Type B pancreatic cell (in vitro differentiated cells): ENCODE measurements at places on chromosomes 4 and X.

- DNase-seq = no peak
These were observed 65.8 kb downstream of the SLC9A7 start for GRCh38 chrX:46693149-46693548.

- DNase-seq = no peak
These were observed 25.3 kb downstream of the DCX start for GRCh38 chrX:111386615-111387233.

DNA sequence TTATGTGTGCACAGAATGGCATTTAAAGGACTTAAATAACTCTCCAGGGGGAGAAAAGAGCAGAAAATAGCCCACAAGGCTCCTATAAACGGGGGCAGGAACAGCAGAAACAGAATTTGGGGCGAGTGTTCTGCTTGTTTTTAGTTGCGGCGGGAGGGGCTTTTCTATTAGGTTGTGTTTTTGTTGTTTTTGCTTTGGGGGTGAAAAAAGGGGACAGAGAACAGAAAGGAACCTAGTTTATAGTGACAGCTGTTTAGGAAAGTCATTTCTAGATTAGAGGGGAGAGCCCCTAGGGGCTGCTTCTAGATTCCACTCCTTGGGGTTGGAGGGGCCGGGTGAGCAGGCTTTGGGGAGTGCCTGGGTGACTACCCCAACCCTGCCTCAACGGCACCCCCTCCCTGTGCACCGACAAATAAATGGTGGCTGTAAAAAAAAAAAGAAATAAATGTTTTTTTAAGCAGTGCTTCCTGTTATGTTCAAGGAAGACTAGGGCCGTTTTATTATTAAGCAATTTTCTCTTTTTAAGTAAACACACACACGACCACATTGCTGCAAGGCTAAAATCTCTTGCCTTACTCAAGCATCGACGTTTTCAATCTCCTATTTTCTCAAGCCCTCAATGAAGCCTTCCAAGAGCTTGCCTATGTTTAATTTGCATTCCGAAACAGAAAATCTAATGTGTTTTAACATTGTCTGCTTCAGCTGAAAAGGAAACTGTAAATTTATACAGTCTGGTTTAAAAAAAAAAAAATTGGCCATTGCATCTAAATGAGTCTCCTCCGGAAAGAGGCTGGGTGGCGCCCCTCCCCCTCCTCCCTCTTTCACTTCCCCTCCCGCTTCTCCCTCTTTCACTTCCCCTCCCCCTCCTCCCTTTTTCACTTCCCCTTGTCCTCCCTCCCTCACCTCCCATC, 123.3 kb upstream of the TBL1X start:
- no peak for DNase-seq

DNA sequence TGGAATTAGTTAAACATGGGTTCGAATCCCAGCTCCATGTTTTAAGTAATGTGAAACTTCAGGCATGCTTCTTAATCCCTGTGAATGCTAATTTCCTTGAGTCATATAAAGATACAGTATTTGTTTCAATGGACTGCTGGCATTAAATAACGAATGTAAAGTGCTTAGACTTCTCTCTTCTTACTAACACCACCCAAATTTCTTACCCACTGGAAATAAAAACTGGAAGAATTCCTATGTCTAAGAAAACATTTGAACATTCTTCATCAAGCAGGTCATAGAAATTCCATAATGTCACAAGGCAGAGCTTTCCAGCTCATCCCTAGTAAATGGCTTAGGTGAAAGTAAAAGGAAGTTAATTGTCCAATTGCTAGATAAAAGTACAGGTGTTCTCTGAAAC, 172.5 kb downstream of the ANK2 start:
- DNase-seq = no peak
